ENCODE measurements at places on chromosomes 6 and 20.

- no peak for DNase-seq
Measured at GRCh38 chr6:154164397-154164796, 125.4 kb downstream of the OPRM1 start.

GRCh38 chr6:41650120-41650519, 11.9 kb downstream of the MDFI start:
- no peak for DNase-seq

GRCh38 chr6:158869826-158870648, 50.9 kb upstream of the EZR start:
- DNase-seq = peak; percentile 34

GRCh38 chr6:36386495-36387439, 702 bp downstream of the ETV7 start:
- no peak for DNase-seq

DNA sequence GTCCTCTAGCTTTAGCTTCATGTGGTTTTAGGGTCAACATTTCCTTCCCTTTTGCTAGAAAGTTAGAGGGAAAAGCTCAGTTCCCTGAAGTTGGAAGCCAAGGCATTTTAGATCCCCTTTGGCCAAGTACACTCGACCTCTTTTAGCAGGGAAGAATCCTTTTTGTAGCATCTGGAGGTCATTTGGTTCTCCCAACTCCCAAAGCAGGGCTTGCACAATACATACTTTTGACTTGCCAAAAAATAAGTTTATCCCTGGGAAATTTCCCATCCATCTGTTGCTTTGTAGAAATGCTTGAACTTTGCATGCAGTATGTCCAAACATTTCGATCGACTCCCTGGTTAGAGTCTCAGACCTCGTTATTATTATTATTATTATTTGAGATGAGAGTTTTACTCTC, 4.6 kb upstream of the EDEM2 start:
- DNase-seq = no peak

- no peak for DNase-seq
Measured at GRCh38 chr20:34585019-34585418, 26.5 kb downstream of the MAP1LC3A start.

DNA sequence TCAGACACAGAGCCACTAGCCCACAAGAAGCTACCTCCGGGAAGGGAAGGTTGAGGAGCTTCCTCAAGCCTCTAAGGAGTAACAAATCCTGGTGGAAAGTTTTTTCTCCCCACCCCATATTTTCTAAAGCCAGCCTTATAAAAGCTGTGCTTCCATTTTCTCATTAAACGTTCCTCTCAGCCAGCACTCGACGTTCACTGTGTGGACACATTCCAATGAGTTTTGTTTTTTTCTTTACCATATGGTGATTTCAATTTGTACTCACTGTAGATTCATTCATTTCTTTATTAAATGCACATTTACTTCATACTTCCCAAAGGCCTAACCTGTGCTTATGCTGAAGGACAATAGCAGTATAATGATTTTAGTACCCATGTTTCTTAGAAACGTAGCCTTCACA, 194.4 kb upstream of the FLRT3 start:
- no peak for DNase-seq

- DNase-seq = no peak
Measured at GRCh38 chr20:49892817-49893216, 22.5 kb downstream of the SPATA2 start.

- DNase-seq = no peak
Measured at GRCh38 chr6:107656401-107656800, 166.5 kb downstream of the SOBP start.

- DNase-seq = no peak
Measured at GRCh38 chr20:30922129-30922528, 335.3 kb upstream of the DEFB115 start.

DNA sequence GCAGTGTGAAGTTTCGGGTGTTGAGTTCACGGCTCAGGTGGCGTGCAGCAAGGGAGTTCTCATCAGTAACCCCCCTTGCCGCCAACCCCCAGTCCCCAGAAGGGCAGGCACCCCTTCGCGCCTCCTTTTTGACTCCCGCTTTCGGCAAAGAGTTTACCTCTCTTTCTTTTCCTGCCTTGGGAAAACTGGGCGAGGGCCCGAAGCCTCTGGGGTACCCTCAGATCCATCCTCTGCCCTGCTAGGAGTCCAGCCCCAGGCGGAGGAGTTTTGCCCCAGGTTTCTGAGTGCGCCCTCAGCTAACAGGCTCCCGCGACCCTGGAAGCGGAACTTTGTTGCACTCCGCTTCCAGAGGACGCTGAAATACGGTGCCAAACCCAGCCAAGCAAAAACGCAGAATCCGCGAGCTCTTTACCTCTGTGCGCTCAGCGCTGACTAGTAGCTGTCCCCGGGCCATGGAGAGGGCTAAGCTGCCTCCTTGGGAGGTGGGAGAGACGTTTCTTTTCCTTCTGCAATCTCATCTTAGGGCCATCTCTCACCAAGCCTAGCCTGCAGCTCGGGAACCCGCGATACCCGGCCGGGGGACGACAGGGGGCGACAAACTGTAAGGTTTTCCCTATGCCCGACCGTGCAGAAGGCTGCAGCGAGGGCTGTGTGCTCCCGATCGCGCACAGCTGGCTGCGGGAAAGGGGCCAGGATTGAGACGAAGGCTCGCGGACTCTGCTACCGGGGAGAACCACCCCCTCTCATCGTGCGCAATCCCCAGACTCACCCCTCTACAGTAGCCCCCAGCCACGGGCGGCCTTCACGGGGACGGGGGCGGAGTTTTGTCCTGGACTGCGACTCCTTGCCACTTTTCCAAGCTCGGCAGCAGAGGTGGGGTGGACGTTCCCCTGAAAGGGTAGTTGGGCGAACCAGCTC, 2.7 kb upstream of the PAX1 start:
- DNase-seq = peak; percentile 47

DNA sequence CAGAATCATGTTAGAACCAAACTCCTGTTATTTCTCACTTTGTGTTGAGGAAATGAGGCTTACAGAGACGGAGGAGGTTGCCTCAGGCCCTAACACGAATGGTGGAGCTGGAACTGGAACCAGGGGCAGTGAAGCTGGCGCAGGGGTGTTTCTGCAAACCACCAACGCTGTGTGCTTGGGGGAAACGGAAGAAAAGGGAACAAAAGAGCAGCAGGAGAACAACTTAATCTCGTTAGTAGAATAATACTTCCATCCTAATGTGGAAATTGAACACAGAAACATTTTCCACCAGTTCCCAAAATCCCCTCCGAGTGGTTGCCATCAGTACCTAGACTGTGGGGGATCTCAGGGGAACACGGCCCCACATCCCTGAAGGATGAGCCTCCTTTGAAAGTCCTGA, 103.4 kb upstream of the FRMD1 start:
- DNase-seq = no peak

DNA sequence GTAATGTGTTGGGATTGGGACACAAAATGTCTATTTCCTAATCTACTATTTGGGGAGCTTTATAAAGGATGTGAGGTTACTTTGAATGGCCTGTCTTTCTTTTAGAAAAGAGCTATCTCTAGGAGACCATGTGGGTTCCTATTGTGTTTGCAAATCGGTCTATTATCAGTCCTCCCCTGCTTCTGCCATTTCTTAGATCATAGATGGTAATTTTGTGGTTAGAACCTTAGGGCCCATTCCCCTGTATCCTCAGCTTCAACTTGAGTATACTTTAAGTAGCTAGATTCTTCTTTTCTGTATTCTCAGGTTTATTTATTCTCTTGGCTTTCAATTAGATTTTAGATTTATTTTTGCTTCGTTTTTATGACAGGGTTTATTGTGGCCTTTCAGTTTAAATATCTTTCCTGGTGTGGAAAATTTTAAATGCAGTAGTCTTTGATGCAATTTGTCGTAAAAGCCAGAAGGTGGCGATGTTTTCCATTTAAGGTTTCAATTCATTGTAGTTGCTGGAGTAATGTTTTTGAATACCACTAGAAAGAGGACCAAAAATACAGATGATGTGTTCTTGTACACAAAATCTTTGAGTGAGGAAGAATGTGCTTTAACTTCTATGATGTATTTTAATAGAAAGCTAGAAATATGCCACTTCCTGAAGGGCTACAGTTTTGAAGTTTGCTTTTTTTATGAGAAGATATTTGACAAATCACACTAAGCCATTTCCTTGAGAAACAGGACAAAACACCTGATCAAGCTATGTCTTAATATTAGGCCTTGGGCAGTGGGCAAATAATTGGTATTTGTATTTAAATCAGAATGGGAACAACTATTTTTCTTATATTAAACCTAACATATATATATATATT, 20.3 kb downstream of the TBPL1 start:
- DNase-seq = no peak

- DNase-seq = no peak
Measured at GRCh38 chr6:37619641-37620040, 78.0 kb downstream of the MDGA1 start.

GRCh38 chr20:51396365-51396909, 146.1 kb downstream of the NFATC2 start:
- no peak for DNase-seq

GRCh38 chr6:116827561-116828240, 1.2 kb downstream of the GPRC6A start:
- DNase-seq = no peak

DNA sequence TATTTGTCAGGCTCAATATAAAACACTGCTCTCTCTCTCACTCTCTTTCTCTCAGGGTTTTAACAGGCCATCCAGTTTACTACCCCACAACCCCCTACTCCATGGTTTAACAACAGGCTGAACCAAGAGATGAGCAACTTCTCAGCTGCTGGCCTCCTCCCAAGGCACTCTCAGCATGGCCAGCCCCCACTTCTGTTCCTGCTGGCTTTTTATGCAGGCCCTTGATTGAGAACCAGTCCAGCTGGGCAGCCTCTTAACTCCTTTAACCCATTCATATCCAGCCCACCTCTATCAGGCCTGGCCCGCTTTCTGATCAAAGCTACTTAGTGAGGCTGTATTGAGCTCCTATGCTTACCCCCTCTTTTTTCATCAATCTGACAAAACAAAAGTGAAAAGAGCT, 346.8 kb upstream of the POU3F2 start:
- no peak for DNase-seq

DNA sequence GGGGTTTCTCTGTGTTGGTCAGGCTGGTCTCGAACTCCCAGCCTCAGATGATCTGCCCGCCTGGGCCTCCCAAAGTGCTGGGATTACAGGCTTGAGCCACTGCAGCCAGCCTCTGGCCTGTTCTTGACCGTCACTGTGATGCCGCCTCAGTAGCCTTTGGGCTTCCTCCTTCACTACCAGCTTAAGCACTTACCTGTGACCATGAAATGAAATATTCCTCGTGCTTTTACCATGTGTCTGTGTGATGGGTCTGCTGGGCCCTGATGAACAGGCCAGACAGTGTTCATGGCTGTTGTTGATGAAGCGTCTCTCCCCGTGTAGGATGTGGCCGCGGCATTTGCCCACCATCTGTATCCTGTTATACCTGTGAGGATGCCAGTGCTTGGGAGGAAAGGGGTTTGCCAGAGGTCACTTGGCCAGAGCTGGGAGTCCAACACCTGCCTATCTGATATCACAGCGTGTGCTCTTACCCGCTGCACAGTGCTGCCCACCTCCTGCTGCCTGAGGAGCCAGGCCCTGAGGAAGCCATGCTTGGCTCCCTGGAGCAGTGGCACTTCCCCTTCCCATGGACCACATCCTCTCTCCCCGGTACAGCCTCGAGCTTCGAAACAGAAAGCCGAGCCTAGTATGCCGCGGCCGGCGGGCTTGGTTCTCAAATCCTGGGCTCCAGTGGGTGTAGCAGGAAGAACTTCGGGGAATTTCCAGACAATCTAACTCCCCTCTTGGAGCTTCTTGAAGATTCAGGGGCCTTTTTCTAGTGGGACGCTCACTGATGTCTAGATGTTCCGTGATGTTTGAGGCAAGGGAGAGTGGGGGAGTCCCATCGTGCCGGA, 167.9 kb downstream of the ZDHHC14 start:
- no peak for DNase-seq

DNA sequence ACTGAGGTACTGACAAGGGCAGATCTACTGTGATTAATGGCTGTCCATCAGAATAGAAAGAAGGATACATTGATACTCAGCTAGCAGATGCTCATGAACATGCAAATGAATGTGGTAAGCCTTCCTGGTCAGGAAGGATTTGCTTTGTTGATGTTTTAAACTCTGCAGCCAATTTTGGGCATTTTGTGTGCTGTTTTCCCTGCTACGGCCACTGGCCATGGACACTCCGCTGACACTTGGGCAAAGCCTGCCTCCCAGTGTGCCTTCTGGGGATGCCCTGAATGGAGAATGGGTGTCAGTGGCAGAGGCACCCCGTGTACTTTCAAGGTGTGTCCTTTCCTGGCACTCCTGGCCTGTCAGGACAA, 113.1 kb downstream of the SOBP start:
- no peak for DNase-seq

DNA sequence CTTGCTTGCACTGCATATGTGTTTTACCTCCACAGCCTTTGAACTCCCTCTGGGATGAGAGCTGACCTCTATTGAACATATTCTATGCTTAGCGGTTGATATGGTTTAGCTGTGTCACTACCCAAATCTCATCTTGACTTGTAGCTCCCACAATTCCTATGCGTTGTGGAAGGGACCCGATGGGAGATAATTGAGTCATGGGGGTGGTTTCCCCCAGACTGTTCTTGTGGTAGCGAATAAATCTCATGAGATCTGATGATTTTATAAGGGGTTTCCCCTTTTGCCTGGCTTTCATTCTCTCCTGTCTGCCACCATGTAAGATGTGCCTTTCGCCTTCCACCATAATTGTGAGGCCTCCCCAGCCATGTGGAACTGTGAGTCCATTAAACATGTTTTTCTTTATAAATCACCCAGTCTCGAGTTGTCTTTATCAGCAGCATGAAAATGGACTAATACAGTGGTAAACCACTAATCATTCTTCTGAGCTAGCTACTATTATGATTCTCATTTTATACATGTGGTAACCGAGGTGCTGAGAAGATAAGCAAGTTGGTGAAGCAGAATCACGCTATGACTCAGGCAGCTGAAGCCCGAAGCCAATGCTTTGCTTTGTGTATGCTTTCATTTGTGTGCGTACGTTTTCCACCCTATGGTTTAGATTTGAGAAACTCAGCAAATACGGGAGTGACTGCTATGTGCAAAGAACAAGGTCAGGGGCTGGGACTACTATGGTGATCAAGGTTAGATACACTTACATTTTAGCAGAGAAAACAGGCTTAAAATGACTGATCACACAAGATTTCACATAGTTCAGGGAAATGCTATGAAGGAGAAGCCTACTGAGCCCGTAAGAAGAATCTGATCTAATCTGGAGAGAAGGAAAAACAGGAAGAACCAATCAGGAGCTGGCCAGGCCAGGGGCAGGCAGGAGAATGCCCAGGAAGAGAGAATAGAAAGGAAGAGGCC, 363.5 kb downstream of the ESR1 start:
- DNase-seq = peak; percentile 46

DNA sequence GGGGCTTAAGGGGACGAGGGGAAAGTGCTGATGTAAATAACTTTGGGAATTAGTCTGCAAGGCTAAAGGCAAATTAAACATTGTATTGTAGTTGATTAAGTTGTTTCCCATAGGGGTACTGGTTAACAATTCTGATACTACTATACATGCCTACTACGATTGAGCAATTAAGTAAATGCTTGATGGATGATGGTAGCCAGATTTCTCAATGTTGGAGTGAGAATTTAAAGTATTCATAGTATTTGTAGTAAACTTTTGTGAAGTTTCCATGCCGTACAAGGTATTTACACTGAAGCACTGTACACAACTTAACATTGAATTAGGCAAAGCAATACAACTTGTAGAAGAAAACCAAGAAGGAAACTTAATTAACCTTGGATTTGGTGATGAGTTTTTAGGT, 852.3 kb downstream of the QKI start:
- no peak for DNase-seq

- no peak for DNase-seq
Measured at GRCh38 chr20:59777331-59777725, 156.1 kb downstream of the SYCP2 start.

- DNase-seq = no peak
Measured at GRCh38 chr6:8335896-8336295, 99.4 kb downstream of the SLC35B3 start.

GRCh38 chr20:9301129-9302090, 213.0 kb upstream of the LAMP5 start:
- no peak for DNase-seq

All from activated CD4-positive, alpha-beta T cell treated with anti-CD3 and anti-CD28 coated beads for 24 hours (primary cell).